Activated CD4-positive, CD25-positive, alpha-beta regulatory T cell treated with anti-CD3 and anti-CD28 coated beads, Interleukin-2, amount 50 U/mL, for 72 hours (primary cell): ENCODE measurements at places on chromosomes 7 and 10.

- no peak for DNase-seq
These were observed 417.3 kb downstream of the RPS24 start for GRCh38 chr10:78450807-78451485.

- no peak for DNase-seq
These were observed 50.9 kb upstream of the SCIN start for GRCh38 chr7:12519682-12520009.

GRCh38 chr10:127840884-127841283 lies 51.9 kb downstream of the CLRN3 start:
- no peak for DNase-seq

- no peak for DNase-seq
These were observed 50.1 kb downstream of the NSUN6 start for GRCh38 chr10:18601321-18601720.

GRCh38 chr10:30070001-30070685 lies 10.8 kb upstream of the JCAD start:
- DNase-seq, result no peak

DNA sequence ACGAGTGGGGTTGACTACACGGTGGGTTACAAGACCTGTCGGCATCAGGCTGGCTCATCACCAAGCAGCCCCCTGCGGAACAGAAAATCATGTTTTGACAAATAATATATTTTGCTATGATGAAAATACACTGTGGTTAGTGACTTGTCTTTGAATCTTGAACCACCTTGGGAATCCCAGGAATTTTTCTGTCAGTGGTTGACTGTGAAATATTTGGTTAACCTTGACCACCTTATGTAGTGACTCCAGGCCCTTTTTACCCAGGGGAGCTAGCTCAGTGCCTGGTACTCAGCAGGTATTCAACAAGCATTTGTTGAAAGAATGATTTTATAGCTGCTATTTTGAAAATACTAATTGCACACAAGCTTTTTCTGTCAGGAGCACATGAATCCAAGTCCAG lies 406.0 kb downstream of the PHF14 start:
- no peak for DNase-seq

DNA sequence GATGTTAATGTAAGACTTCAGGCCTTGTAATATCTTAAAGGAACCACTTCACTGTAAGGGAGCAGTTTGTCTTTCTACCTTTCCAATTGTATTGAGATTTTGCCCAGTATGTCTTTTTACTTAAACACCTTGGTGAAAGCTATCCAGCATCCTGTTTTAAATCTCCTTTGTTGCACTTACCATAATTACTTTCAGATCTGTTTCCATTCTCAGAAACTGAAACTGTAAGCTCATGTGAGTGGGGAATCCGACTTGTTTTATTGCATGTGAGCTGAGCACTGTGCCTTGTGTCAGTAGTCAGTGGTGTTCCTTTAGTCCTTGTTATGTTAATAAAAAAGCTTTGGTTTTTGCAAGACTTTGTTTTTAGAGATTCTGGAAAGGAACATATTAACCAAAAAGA lies 42.2 kb downstream of the BMPR1A start:
- DNase-seq, result no peak

DNA sequence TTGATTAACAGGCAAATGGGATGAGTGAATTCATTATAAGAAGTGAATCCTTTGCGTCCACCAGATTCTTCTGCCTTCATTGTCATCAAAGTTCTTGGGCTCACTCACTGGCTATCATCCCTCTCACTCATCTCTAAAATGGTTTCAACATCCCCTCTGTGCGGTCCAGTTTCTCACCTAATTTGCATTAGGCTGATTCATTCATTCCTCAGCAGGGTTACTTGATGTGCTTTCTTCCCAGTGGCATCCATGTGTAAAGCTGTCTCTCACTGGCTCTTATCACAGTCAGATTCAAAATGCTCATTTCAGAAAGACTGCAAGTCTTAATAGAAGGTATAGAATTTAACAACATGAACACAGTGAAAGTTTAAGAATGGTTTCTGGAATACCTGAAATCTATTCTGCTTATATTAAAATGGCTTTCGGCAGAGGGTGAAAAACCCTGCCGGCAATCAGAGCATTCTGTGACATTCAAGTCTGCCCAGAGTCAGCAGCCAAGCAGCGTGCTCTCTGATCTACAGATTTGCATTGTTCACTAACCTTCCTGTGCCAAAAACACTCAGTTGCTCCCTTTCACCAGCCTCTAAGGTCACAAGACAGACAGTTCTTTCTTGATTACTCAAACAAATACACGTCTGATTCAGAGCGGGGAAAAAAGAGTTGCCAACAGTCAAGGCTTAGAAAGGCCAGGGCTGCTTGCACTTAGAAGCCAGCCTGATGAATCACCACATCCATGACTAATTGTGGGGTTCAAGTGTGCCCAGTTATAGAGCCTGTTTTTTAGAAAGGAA lies 106.7 kb downstream of the TES start:
- no peak for DNase-seq

DNA sequence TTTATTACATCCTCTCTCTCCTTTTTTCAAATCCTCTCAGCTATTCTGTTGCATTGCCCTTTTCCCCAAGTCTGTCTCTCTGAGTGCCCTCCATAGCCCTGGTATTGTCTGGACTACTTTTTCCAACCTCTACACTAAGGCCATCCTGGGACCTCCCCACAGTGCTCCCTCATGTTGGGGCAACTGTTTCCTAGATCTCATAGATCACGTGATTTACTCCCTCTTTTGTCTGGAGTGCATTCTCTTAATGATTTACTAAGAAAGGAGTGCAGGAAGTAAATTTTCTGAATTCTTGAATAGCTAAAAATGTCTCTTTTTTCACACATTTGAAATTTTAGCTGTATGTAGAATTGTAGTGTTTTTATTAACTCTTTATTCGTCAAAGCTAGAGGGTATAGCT lies 217.0 kb downstream of the PAXIP1 start:
- DNase-seq, result no peak

DNA sequence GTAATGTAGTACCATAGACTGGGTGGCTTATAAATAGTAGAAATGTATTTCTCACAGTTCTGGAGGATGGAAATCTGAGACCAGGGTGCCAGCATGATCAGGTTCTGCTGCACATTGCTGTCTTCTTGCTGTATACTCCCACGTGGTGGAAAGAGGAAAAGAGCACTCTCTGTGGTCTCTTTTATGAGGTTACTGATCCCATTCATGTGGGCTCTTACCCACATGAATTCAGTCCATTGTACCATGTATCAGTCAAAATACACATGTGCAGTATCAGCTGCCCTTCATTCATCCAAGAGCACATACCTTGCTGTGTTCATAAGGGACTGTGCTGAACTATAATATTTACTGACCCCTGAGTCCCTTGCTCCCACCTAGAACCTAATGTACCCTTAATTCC lies 17.1 kb downstream of the PNLIPRP2 start:
- DNase-seq, result no peak

DNA sequence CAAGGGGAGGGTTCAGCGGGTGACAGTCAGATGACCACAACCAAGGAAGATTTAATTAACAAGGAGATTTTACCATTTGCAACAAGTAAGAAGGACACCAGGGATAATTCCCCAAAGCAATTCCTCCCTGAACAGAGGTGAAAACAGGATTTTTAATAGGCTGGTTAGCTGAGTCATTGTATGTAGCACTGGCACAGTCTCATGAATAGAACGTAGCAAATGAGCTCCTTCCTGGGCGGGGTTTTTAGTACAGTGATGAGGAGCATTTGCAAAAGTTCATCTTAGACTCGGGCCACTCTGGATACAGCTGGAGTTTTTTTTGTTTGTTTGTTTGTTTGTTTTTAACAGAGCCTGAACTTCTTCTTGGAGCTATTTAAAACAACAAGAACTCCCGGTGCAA lies 39.0 kb downstream of the TAC1 start:
- no peak for DNase-seq

DNA sequence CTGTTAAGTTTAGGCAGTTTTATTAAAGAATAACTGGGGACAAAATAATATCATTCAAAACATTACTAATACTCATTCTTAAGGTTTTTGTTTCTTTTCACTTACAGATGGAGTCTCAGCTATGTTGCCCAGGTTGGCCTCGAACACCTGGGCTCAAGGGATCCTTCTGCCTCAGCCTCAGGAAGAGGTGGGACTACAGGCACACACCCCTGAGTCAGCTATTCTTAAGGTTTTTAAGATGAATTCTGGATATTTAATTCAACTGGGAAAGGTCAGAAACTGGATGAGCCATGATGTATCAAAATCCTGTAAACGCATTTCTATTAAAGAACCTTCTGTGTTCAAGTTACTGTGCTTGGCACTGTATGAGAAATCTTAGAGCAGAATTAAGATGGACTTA lies 3.5 kb downstream of the OAT start:
- DNase-seq, result no peak

GRCh38 chr10:28875549-28876081 lies 198.3 kb downstream of the BAMBI start:
- DNase-seq, result no peak

- DNase-seq, result no peak
These were observed 484.9 kb downstream of the GPAM start for GRCh38 chr10:111698711-111699110.
